NCI-H1417 treated with DMSO at 0.1 percent for 48 hours (cell line): ENCODE measurements at places on chromosomes 11 and 22.

- no peak for DNase-seq
Observed at GRCh38 chr11:113369411-113369810, 18.2 kb upstream of the ANKK1 start.

GRCh38 chr11:102014756-102015155, 32.5 kb upstream of the CFAP300 start:
- DNase-seq, result no peak

DNA sequence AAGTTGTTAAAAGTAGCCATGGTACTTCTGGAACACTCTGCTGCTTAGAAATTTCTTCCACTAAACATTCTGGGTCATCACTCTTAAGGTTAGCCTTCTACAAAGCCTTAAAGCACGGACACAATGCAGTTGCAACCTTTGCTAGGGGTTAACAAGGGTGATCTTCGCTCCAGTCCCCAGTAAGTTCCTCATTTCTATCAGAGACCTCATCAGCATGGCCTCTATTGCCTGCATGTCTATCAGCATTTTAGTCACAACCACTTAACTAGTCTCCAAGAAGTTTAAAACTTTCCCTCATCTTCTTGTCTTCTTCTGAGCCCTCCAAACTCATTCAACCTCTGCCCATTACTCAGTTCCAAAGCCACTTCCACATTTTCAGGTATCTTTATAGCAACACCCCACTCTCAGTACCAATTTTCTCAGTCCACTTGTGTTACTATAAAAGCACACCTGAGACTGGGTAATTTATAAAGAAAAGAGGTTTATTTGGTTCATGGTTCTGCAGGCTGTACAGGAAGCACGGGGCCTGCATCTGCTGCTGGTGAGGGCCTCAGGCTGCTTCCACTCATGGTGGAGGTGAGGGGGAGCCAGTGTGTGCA, 48.7 kb upstream of the TH start:
- no peak for DNase-seq

DNA sequence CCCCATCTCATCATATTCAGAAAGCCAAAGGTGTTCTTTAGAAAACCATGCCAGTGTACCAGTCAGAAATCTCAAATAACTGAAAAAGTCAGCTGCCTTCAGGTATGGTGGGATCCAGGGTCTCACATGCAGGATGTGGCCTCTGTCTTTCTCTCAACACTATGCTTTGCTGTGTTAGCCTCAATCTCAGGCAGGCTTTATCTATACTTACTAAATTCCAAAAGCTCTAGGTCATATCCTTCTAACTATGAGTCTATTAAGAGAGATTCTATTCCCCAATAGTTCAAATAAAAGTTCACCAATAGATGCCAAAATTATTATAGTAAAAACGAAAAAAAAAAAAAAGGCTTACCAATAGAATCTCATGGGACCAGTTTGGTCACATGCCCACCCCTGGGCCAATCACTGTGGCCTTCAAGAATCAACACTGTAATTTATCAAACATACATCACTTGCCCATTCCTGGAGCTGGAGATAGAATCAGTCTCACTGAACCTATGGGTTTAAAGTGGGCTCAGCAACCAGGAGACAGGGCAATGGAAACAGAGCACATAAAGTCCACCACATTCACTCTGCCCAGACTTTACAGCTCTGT, 38.0 kb upstream of the APLNR start:
- DNase-seq, result no peak

DNA sequence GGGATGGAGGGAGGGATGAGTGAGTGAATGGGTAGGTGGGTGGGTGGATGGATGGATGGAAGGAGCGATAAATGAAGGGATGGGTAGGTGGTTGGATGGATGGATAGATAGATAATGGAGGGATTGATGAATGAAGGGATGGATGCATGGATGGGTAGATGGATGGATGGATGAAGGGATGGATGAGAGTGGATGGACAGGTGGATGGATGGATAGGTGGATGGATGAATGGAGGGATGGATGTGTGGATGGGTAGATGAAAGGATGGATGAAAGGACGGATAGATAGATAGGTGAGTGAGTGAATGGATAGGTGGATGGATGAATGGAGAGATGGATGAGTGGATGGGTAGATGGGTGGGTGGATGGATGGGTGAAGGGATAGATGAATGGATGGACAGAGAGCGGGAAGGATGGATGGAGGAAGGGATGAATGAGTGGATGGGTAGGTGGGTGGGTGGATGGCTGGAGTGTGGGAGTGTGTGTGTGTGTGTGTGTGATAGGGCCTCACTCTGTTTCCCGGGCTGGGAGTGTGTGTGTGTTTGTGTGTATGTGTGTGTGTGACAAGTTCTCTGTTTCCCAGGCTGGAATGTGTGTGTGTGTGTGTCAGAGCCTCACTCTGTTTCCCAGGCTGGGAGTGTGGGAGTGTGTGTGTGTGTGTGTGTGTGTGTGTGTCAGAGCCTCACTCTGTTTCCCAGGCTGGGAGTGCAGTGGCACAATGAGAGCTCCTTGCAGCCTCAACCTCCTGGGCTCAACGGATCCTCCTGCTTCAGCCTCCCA, 2.1 kb upstream of the PRR33 start:
- no peak for DNase-seq

DNA sequence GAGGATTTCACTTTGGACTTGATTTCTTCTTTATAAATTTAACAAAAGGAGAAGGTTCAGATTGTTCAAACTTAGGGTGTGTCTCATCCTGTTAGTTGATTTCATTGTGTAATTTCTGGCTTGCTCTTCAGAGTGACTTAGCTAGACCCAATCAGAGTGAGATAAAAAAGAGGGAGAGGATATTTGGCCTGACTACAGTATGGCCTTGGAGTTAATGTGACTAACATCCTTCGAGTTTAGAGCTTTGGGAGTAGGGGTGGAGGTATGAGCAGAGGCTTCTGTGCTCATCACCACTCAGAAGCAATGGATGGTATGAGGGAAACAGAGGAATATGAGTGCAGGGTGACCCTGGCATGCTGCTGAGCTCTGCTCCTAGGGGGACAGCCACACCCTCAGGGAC, 114.2 kb downstream of the ME3 start:
- no peak for DNase-seq

DNA sequence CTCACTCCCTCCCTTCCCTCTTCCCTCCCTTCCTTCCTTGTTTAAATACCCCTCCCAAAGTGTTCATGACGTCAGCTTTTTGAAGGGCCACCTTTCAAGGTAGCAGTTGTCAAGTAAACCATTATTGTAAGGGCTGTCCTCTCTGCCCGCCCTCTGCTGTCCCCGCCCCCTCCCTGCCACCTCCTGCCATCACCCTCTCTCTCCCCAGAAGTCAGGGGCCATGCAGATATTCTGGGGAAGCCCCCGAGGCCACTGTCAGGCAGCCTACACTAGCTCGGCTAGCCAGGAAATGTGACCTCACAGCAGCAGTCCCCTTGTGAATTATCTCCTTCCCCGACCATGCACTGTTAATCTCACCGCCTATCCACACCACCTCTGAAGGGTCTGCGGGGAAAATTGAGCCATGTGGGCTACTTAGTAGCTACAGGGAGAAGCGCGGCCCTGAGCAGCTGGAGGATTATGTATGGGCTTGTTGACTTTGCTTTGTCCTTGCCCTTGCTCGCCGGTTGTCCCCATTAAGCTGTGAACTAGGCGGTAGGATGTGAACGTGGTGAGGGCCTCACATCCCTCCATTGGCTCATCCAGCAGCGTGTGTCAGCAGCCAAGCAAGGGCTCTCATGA, 42.1 kb upstream of the ATXN10 start:
- no peak for DNase-seq

DNA sequence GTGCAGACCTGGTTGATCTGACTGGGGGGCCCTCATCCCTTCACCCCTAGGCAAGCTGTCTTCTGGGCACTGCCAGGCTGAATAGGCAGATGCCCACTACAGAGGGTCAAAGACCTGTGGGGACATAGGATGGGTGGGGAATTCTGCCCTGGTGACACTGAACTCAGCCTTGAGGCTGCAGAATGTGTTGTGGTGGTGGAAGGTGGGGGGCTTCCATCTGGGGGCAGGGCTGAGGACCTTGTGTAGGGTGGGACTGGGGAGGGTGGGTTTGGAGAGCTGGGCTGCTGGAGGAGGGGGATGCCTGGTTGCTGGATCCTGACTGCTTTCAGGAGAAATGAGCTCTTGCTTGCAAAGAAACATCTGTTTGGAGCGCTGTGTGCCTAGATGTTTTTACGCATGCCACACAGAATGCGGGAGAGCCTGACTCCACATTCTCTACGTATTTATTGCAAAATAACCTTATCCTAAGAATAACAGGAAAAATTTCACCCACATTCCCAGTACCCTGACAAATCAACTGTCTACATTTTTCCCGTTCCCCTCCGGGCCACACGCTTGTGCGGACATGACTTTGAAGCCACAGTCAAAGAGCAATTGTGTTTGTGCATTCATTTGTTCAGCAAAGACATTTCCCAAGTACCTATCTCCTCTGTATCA, 18.3 kb downstream of the SMIM38 start:
- no peak for DNase-seq

DNA sequence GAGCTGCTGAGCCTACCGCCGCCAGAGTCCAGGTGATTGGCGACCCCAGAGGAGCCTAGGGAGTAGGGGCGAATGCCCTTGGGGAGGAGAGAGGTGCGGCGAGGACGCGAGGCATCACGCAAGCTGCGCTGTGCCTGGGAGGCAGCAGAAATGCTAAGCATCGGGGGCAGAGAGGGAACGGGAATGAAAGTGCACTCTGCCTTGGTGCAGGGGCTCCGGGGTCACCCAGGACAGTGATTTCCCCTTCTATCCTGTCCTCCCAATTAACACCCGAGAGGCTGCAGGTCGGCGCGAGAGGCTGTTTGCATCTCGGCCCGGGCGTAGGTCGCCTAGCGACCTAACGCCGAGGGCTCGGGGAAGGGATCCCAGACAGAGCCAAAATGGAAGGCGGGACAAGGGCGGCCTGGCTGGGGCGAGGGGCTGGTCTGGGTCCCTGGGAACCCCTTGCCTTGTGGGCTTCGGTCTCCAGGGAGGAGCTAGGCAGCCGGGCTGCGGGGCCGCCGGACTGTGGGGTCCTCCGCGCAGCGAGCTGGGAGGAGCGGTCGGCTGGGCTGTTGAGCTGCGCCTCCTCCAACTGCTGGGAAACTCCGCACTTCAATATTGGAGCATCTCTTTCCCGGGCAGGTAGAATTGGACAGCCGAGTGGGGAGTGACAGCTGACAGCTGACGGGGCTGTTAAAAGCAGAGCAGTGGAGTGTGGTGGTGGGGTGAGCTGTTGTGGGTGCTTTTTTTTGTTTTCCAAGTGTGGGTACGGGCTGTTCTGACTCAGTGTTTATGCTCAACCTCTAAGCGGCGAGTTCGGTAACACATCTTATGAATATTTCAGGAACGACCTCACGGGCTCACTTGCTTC, 657 bp downstream of the ELMOD1 start:
- no peak for DNase-seq

DNA sequence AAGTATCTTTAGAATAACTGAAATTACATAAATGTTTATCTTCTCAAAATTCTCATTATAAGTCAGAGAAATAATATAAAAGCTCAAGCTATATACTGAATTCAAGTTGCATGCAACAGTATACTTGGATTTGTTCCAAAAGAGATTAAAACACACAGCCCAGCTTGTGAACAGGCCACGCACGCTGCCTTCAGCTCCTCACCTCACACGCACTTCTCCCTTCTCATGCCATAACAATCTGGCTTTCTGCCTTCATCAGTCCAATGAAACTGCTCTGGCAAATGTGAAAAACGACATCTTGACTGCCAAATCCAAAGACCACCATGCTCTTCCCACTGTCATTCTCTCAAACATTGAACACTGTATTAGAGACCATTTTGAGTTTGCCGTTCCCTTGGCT, 22.1 kb downstream of the ATP6V1E1 start:
- no peak for DNase-seq

DNA sequence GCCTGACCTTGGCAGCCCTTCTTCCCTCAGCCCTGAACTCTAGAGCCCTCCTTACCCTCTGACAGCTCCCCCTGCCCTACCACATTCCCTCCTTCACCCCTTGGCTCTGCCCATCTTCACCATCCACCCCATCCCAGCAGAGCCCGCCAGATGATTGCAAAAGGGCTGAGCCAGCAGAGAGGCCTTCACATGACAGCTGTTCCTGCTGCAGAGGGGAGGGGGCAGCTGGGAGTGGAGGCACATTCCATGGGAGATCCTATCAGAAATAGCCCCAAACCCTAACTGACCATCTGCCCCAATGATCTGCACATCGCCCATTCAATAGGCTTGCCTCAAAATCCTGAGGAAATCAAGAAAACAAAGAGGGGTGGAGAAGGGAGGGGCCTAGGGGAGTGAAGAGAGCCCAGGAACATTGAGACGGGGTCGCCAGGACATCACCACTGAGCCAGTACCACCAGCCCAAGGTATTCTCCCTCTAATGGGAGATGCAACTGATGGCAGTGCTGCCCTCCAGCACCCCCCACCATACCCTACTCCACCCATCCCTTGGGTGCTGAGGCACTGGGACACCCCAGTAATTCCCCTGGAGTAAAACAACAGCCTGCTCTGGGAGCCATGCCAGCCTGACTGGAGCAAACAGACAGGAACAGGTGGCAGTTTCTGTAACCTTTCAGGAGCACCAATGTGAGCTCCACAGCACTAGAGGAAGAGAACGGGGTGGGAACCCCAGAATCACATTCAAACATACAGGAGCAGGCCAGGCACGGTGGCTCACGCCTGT, 8.0 kb upstream of the AHNAK start:
- DNase-seq, result no peak

- no peak for DNase-seq
Observed at GRCh38 chr11:34525888-34526657, 12.5 kb upstream of the ELF5 start.

- DNase-seq, result no peak
Observed at GRCh38 chr22:19057539-19057938, 64.7 kb downstream of the DGCR2 start.

- no peak for DNase-seq
Observed at GRCh38 chr22:37887584-37888378, 18.3 kb upstream of the MICALL1 start.

DNA sequence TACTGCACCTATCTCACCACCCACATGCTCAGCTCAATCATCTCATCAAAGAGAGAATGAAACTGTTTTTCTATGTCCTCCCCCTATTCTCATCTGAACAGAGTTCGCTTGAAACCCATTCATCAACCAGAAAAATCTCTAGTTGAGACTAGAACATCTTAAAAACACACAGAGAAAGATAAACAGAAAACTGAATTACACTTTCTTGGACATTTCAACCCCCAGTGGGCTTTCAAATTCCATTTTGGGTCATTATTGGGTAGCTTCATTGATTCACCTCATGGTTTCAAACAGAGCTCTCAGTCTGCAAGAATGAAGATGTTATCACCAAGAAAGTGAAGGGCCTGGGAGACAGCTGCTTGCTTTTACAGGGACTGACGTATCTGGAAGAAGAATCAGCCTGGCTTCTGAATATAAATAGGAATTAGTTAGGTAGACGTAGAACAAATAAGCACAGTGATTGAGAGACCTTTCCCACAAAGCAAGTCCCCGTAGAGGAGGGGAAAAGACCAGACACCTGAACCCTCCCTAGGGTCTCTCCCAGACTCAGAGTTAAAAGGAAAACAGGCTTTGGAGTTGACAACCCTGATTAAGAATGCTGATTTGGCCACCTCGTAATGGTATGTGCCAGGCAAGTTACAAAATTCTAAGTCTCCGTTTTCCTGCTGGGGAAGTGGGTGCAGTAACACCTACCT, 155.7 kb downstream of the BBOX1 start:
- DNase-seq, result no peak
